Stimulated activated CD4-positive, alpha-beta T cell treated with anti-CD3 and anti-CD28 coated beads, Interleukin-12 subunit alpha, Interleukin-12 subunit beta, amount 100 ng/mL, for 48 hours (primary cell): ENCODE measurements at places on chromosomes 5 and 9.

- no peak for DNase-seq
These were observed 168.4 kb downstream of the CCDC192 start for GRCh38 chr5:127871503-127872153.

DNA sequence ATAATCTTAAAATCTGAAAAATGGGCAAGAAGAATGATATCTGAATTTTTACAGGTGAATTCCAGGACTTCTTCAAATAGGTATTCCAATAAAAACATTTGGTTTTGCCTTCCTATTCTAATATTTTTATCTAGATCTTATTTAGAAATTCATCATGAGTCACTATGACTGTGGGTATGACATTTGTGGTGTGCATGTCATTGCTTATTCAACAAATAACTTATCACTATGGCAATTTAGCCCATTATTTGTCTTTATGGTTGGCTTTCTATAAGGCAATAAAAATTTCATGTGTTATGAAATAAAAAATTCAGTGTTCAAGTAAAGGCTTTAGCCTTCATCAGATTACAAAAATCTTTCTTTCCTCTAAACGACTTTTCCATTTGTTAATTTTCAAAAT is 1139.6 kb upstream of the NUDT12 start:
- DNase-seq = no peak

GRCh38 chr9:119963258-119963797 is 594.1 kb upstream of the BRINP1 start:
- DNase-seq = no peak

- DNase-seq = no peak
These were observed 52.2 kb upstream of the UBTD2 start for GRCh38 chr5:172335721-172336120.

DNA sequence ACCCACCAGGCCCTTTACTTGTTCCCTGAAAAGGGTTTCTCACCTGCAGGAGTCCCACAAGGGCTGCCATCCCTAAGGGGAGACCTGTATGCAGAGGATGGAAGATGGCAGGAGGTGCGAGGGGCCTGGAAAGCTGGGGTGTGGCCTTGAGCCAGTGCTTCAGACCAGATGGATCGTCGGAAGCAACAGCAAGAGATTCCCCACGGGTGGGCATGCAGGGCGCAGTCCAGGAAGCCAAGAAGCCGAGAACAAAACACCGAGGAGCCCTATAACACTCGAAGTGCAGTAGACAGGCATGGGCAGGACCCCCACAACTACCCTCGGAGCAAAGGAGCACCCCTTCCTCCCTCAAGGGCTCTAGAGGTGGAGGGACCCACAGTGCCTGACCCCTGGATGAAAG is 24.7 kb upstream of the FRRS1L start:
- no peak for DNase-seq

DNA sequence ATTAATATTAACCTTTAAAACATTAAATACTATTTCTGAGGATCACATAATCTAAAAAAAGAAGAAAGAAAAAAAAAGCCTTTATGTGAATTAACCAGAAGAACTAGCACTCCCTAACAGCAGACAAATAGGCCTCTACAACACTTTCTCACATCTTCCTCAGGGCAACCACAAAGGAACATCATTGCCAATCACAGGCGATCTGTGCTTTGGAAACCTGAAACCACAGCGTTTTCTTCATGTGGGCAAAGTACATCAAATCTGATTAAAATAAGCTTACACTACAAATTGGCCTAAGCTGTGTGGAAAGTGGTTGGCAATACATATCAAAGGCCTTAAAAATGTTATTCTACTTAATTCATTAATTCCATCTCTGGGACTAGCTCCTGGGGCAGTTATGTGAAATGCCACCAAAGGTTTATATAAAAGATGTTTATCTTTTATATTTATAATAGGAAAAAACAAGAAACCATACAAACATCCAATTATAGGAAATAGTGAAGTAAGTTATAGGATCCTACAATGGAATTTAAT is 184.8 kb upstream of the TBCA start:
- DNase-seq = no peak

DNA sequence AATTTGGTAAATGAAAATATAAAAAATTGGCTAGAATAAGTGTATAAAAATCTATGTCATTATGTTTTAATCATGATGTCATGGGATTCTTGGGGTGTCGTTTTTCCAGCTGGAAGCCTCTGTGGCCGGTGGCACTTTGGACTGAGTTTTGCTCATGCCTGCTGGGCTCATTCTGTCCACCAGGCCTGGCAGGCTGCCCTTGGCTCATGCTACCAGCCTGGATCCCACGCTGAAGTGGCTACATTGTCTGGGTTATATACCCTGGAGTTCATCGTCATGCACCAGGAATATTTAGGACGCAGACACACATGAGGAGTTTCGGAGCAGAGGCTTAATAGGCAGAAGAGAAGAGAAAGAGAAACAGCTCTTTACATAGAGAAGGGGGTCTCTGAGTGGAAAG is 1913.7 kb upstream of the WWC1 start:
- DNase-seq = no peak

GRCh38 chr9:116691607-116692006 is 4.5 kb downstream of the TRIM32 start:
- DNase-seq = no peak
